Caco-2 (cell line): ENCODE measurements at places on chromosomes 2 and 18.

DNA sequence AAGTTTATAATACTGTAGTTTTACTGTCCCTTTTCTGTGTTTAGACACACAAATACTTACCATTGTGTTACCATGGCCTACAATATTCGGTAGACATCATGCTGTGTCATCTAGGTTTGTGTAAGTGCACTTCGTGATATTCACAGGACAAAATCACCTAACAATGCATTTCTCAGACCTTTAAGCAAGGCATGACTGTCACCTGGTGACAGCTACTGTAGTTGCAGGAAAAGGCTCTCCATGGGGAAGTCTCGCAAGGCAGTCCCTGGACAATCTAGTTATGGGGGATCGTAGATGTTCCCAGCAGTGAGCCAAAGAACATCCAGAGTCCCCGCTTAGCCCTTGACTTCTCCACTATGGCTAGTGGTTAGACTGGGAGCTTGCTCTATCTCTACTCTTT, 73.1 kb downstream of the EIF2AK3 start:
- DNase-seq = no peak

- DNase-seq = no peak
These were observed 204.8 kb upstream of the HS6ST1 start for GRCh38 chr2:128523457-128523856.

GRCh38 chr2:105784589-105784988, 39.9 kb downstream of the NCK2 start:
- DNase-seq = no peak

GRCh38 chr18:63518178-63519012, 23.8 kb upstream of the SERPINB12 start:
- peak; percentile 51 for DNase-seq

DNA sequence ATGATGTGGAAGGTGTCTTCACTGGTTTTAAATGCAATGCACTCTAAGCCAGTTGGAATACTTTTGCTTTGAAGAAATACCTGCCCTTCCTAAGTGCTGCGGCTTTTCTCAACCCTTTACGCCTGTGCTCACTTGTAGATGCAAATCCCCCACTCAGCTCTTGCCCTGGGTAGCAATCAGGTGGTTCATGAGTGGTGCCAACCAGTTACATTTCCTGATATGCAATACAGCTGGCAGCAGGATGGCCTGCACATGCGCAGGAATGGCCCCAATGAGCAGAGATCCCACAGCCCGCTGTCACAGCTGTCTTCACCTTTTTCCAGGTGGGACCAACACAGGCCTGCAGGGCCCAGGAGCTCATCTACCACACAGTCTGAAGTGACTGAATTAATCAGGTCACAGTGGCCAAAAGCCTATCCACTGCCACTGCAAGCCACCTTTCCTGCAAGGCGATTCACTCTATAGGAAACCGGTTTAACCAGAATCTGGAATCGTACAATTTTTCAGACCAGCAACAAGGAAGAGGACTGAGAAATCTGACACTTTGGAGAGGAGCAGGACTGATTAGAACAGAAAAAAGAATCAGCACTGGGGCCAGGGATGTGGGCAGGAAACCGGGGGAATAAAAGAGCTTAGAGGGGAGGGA, 247.8 kb downstream of the MYT1L start:
- DNase-seq = no peak

- no peak for DNase-seq
These were observed 982 bp downstream of the BMP10 start for GRCh38 chr2:68870215-68870614.

DNA sequence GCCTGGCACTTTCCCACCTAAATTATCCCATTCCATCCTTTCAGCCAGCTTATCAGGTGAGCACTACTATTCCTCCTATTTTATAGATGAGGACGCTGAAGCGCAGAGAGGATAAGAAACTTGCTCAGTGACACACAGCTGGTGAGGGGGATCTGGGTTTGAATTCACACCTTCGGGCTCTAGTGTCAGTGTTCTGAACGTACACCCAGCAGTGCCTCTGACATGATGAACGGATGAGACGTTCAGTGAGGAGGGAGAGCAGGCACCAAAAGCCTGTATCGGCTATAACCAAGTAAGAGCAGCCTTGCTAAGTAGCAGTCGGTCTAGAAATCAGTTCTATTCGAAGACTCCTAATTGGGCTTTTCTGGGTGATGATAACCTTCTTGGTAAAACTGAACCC, 167.0 kb downstream of the ASB1 start:
- DNase-seq = no peak

- DNase-seq = no peak
These were observed 324.0 kb upstream of the REG3G start for GRCh38 chr2:78701546-78701945.

GRCh38 chr18:62999392-62999791, 284.1 kb downstream of the PHLPP1 start:
- DNase-seq = no peak

DNA sequence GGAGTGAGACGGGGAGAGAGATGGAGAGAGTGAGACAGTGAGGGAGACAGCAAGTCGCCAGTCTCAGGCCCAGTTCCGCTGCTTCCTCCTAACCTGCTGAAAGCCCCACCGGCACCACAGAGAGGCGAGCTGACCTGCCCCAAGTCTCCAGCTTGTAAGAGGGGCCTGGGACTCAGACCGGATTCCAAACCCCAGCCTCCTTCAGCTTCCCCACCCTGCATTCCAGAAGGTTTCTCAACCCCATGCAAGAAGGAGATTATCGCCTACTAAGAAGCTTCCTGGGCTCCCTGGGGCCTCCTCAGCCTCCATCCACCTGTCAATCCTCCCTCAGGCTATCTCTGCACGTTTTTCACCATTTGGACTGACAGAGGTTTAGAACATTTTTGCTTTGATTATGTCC, 173.1 kb upstream of the RAB6C start:
- no peak for DNase-seq

DNA sequence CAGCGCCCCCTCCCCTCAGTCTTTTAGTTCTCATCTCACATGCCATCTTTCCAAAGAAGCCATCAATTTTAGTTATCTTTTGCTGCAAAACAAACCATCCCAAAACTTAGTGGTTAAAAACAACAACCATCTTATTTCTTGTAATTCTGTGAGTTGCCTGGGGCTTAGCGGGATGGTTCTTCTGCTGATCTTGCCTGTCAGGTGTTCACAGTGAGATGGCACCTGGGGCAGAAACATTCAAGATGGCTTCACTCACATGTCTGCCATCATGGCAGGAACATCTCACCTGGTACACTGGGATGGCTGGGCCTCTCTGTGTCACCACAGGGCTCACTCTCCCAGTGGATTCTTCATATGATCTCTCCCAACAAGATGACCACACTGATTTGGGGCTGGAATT, 144.5 kb upstream of the MSH6 start:
- DNase-seq = no peak

DNA sequence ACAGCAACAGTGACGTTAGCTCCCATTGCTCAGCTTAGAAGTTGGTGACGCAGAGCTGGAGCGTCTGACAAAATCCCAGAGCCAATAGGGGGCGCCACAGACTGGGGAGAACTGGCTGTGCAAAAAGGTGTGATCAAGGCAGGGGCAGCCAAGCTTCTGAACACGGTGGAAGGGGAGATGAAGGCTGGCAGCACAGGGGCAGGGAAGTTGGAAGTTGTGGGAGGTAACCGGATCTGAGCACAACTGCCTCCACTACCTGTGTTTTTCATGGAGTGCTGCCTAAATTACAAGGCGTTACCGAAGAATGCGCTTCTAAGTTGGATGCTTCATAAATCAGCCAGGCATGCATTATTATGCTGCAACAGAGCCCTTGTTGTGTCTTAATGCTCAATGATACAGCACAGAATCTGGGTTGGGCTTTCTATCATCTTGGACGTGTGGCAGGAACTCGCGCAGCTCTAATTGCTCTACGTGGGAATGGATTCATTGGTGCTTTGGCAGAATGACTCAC, 370.0 kb downstream of the SLC4A3 start:
- DNase-seq = peak; percentile 29

DNA sequence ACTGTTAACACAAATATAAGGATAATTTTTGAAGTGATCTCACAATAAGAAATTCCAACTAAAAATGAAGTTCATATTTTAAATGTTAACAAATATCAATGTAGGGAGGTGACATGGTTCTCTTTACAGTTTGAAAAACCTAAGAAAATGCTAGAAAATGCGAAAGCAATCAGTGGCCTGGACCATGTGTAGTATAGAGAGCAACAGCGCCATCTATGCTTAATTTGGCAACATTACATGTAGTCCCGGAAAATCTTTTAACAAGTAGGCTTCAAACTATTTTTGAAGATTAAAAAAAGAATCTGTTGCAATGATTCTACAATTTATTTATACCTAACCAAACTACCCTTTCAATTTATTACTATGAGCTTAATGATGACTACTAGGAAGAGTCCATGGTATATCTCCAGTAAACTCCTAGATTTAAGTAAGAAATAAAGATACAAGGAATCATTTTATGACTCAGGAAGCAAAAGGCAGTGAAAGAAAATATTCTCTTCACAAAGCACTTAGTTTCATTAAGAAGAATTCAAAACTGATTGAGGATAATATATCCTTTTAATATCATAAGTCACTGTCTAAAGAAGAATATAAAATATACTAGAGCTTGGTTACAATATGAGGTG, 33.3 kb downstream of the NDUFA10 start:
- DNase-seq = no peak

DNA sequence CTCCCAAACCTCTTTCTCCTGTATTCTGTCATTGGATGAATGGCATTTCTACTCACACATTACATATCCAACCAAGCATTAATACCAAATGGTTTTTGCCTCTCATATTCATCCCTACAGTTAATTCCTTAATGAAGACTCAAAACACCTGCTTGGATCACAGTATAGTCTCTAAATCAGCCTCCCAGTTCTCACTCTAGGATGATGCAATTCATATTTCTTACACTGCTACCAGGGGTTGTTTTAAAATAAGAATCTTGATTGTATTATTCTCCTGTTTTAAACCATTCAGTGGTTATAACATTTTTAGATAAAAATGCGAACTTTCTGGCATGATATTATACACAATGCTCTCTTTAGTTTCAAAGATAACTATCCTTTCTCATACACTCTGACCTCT, 281.4 kb upstream of the ZEB2 start:
- DNase-seq = no peak

DNA sequence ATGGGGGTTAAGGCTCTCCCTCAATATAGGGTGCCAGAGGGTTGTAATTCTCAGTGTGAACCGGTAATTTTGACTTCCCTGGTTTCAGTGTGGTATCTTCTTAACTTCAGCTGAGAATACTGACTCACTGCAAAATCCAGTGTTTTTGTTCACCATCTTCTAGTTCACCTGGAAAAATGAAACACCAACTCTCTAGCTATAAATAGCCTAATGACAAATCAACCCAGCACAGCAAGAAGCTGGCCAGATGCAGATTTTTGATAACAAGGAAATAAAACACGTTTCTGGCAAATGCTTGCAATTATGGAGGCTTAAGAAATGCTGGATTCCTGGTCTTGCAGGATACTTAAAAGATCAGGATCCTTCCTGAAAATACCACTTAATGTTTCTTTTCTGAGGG, 192.3 kb downstream of the CLIP4 start:
- no peak for DNase-seq

DNA sequence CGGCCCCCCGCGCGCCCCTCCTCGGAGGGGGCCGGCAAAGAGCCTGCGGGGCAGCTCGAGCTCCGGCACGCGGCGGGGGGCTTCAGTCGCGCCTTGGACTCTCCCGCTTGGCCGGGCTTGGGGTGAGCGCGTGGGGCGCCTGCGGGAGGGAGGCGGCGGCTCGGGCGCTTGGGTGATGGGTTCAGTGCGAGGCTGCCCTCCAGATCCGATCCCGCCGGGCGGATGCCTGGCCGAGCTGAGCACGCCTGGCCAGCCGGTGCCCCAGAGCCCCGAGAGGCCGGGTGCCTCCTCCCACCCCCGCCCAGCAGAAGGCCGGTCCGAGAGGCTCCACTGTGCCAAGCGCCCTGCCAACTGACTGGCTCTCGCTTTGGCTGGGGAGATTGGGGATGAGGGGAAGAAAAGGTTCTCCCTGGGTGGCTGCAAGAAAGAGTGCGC, 273 bp upstream of the NXPH2 start:
- no peak for DNase-seq

DNA sequence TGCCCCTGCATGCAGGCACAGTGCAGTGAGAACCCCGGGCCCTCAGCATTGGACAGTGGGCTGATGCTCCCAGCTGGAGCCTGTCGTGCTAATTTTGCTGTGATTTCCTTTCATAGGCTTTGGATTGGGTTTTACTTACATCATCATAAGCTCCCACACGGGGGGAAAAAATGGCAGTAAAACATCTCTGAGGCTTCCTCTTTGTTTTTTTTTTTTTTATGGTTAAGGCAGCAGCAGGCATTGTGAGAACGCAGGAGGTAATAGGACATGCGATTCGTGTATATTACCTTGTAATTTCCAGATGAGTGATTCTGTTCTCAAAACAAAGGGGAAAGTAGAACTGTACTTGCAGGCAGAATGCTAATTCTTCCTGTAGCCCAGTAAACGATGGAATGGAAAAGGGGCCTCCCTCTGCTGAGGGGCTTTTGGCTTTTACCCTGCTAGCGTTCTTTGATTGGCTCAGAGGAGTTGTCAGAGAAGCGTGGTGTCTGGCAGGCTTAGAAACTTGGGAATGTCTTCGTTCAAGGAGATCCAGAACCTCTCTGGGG, 89.7 kb downstream of the NPAS2 start:
- DNase-seq = no peak

- no peak for DNase-seq
These were observed 133.0 kb downstream of the FSHR start for GRCh38 chr2:49021271-49021670.

DNA sequence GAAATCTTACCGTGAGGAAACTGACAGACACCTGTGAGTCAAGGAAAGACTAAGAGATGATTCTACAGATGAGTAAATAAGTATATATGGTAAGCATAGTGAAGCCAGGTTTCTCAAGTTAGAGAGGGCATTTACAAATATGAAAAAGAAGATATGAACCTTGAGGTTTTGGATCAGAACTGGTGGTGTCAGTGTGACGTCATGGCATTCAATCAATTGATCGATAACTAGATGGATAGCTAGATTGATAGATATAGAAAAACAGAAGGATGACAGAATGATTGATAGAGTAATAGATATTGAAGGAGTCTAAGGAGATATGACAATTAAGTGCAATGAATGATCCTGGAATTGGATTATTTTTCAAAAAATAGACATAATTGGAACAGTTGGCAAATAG, 350.2 kb upstream of the MC4R start:
- DNase-seq = no peak

- no peak for DNase-seq
These were observed 16.0 kb downstream of the SLC20A1 start for GRCh38 chr2:112661656-112662305.
